Mesothelial cell of epicardium (in vitro differentiated cells): ENCODE measurements at places on chromosomes 6 and 20. TPM values are rescaled to one million over a fixed set of nuclear protein-coding genes. Genes with fewer than 3 reads are reported as not detected.

The RIPK1 gene
- total RNA-seq: 17.5 to 18.4 TPM (median 17.6 TPM) in 3 replicates

GRCh38 chr6:145112711-145113148 is 622.6 kb downstream of the EPM2A start:
- no peak for DNase-seq

The BNIP5 gene
- total RNA-seq: 0.09 TPM in 1 of 3 replicates, not detected in the others

DNA sequence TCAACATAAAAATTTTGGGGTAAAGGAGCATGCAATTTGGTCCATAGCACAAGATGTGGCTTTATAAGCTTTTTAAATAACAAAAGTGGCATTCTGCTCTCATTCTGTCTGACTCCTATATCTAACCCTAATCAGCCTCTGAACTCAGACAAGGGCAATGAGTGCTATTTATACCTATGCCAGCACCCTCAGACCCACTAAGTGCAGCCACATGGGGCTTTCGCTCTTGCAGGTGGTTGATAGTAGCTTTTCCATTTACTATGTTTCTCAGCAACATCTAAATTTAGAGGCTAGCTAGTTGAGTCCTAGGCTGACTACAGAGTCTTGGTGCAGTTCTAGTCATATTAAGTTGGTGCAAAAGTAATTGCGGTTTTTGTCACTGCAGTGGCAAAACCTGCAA is 217.1 kb upstream of the THBS2 start:
- no peak for DNase-seq

The TGIF2 gene
- total RNA-seq: 94.4 to 101 TPM (median 98.4 TPM) in 3 replicates

DNA sequence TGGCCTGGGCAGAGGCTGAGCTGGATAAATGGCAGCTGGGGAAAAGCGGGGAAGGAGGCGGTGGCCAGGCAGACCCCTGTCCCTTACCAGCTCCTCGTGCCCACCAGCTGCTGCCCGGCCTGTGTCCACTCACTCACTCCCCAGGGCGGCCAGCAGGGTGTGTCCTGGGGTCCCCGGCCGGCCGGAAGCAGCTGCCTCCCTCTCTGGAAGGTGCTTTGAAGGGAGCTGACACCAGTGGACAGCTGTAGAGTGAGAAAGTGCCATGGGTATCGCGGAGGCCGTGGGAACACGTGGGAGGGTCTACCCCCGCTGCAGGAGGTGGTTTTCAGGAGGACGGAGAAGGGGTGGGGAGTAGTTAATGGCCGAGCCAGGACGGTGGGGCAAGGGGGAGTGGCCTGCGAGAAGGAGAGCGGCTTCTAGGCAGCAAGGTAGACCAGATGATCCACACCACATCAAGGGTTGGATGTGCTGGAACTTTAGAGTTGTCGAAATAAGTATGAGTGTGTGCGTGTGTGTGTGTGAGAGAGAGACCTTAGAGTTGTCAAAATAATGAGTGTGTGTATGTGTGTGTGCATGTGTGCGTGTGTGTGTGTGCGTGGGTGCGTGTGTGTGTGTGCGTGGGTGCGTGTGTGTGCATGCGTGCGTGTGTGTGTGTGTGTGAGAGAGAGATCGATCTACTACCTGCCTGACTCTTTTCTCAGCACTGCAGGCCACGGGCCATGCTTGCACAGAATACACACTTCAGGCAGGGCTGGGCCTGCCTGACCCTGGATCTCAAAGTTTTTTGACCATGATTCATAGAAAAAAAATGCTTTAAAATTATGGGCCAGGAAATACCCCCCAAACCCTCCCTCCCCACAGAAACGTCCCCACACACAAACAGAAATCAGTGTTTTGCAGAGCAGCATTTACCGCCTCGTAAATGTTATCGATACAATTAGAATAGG is 43.9 kb downstream of the CDH4 start:
- DNase-seq: no peak

The PTK6 gene
- total RNA-seq: 0.11 to 0.18 TPM in 2 of 3 replicates, not detected in the other
